HCT116 (cell line): ENCODE measurements at places on chromosomes 1 and 21.

- no peaks in the 10 kb centered on the region for H3K4me1 ChIP-seq
- H3K27ac ChIP-seq, result no peak overlapping the region
- H3K27me3 ChIP-seq, result no peaks in the 10 kb centered on the region
Observed at GRCh38 chr1:201970334-201971159, 11.9 kb upstream of the RNPEP start.

GRCh38 chr1:235023711-235024439 is 104.8 kb downstream of the TOMM20 start:
- H3K36me3 ChIP-seq, result no peaks in the 10 kb centered on the region
- no peaks in the 10 kb centered on the region for H3K27me3 ChIP-seq
- no peak for DNase-seq

- H3K36me3 ChIP-seq, result no peaks in the 10 kb centered on the region
- no peak overlapping the region for H3K27ac ChIP-seq
- no peak overlapping the region for H3K4me3 ChIP-seq
- DNase-seq, result no peak
Observed at GRCh38 chr21:41681939-41682718, 84.7 kb downstream of the RIPK4 start.

GRCh38 chr1:235160957-235161684 is at the start of gene RBM34:
Gene RBM34, minus strand, starts transcription at chr1:235161250. Its CDS starts 24 bp downstream, at chr1:235161226.
- peaks cover 8% of the 10 kb centered on the region; the same call in 1 of the 2 replicates for H3K36me3 ChIP-seq
- DNase-seq, result peak; percentile 71
- no peaks in the 10 kb centered on the region for H3K27me3 ChIP-seq
- H3K4me1 ChIP-seq, result no peaks in the 10 kb centered on the region

- H3K4me3 ChIP-seq, result no peak overlapping the region
- H3K4me1 ChIP-seq, result no peaks in the 10 kb centered on the region
- H3K27ac ChIP-seq, result no peak overlapping the region
- no peaks in the 10 kb centered on the region for H3K36me3 ChIP-seq
- DNase-seq, result no peak
Observed at GRCh38 chr1:60126723-60127122, 53.2 kb upstream of the C1orf87 start.

DNA sequence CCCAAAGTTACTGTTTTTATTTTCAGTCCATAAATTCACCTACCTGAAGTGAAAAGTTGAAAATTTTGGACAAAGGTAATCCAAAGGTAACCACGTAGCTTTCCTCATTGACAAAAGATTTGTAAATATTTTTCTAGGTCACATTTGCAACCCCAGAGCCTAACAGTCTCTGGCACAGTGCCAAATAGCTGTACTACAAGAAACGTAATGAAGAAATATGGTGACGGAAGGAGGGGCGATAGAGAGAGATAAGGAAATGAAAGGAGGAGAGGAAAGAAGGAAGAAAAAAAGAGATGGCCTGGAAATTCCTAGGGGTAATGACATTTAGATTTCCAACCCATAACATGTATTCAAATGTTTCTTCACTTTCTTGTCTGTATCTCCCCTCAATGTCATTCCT is 159.4 kb downstream of the BARHL2 start:
- H3K27ac ChIP-seq, result no peak overlapping the region
- H3K4me3 ChIP-seq, result no peak overlapping the region
- no peaks in the 10 kb centered on the region for H3K36me3 ChIP-seq
- peaks cover 32% of the 10 kb centered on the region for H3K27me3 ChIP-seq

- no peak overlapping the region for H3K27ac ChIP-seq
- H3K4me1 ChIP-seq, result no peaks in the 10 kb centered on the region
- no peaks in the 10 kb centered on the region for H3K27me3 ChIP-seq
Observed at GRCh38 chr1:32040711-32041110, 27.0 kb downstream of the KHDRBS1 start.

DNA sequence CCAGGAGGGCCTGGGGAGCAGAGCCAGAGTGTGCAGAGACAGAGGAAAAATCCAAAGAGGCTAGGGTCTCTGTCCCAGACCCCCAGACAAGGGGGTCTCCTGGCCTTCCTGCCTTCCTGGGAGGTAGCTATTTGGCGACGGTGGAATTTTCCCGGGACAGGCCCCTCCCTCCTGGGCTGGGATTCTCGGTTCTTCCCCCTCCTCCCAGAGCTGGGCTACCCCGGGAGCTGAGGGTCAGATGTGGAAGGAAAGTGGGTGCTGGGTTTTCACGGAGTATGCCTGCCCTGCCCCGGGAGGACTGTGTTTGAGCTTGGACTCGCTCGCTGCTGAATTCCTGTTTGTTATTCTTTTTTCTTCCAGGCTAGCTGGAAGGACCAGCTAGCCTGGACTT is 759 bp downstream of the AMPD2 start:
- DNase-seq, result no peak
- H3K27me3 ChIP-seq, result no peaks in the 10 kb centered on the region
- peak overlapping the region; percentile 86 for H3K27ac ChIP-seq
- H3K4me3 ChIP-seq, result peak overlapping the region; percentile 88
